Right ventricle myocardium inferior (tissue), 1 donor: ENCODE measurements at places on chromosomes 12 and 14. TPM values are rescaled to one million over a fixed set of nuclear protein-coding genes. Genes with fewer than 3 reads are reported as not detected.

- DNase-seq = no peak
Measured at GRCh38 chr12:93243689-93244513, 133.8 kb upstream of the NUDT4 start.

GRCh38 chr14:23548351-23549318 is 2.9 kb downstream of the ZFHX2 start:
- no peak for DNase-seq

DNA sequence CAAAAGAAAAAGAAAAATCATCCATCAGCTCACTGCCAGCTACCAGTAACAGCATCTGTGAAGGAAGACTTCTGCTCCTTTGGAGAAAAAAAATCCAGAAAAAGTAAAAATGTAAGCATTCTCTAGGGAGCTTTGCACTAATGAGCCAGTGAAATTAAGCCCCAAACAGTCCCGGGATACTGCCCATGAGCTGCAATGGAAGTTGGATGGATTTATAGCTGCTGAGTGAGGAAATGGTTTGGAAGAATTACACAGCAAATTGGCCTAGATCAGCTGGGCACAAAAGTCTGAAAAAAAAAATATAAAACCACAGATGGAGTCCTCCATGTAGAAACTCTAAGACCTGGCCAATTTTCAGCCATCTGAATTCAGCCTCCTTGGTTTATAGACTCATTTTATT is 462.9 kb upstream of the USP15 start:
- no peak for DNase-seq

DNA sequence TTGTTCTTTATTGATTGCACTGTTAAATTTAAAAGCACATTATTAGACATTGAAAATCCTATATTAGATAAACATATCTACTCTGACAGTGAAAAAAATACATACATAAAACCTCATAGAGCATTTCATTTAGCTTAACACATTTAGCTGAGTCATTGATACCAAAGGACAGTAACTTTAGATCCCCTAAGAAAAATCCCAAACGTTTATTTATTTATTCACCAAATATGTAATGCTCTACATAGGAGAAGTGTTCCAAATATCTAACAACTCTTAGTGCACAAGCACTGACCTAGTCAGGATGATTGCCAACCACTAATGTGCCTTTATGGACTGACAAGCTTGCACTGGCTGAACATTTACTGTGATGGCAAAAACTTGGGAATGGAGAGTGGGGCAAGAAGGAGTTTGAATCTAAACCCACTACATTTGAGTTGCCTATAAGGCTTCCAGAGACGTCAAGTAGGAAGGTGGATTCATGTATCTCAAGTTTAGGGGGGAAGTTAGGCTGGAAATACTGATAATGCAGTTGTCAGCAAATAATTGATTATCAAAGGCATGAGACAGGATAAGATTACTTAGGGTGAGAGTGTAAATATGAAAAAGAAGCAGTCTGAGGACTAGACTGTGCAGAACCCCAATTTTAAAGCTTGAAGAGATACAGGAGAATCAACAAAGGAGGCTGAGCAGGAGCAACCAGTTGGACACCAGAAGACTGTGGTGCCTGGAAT is 156.4 kb downstream of the PLCZ1 start:
- no peak for DNase-seq

DNA sequence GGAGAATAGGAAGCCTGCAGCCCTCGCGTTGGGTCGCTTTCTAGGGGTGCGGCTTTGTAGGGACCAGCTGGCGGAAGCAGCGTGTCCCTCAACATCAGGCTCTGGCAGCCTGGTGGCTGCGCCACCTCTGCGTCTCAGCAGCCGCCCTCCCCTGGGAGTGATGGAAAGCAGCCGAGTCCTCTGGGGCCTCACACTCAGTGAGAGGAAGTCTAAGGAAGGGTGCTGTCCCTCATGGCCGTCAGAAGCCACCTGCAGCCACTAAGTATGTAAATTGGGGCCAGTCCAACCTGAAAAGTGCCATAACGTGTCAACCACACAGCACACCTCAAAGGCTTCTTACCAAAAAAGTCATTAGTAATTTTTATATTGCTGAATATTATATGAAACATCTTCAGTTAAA is 80.3 kb downstream of the WDR20 start:
- no peak for DNase-seq

DNA sequence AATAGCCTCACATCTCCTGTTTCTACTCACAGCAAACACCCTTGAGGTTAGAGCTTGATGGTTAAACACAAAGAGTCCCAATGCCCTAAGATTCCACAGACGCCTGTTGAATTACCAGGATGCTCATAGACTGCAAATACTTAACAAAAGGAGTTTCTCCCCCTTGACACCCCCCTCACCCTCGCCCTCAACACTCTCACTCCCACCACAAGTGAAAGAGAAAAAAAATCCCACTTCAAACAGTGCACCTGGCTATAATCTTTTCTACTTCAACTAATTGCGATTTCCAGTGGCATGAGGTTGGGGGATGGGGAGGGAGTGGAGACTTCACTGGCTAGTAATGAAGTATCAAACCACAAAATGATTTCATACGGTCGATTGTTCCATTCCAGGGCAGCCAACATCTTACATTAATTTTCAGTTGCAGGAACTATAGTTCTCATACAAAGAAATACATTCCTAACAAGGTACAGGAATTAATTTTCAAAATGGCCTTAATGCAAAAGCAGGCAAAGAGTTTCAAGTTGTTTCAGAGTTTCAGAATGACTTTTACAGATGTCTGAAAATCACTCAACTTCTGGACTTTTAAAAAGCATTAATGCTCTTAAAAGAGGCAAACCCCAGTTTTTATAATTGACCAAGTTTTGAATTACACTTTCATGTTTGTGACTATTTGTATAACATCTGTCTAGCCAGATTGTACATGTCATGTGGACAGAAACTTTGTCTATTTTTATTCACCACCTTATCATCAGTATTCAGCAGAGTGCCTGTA is 390.7 kb downstream of the C12orf75 start:
- no peak for DNase-seq

- peak; percentile 40 for DNase-seq
Measured at GRCh38 chr12:21694660-21695059, 37.0 kb upstream of the LDHB start.

GRCh38 chr12:128830505-128830893 is 6.7 kb upstream of the SLC15A4 start:
- no peak for DNase-seq

DNA sequence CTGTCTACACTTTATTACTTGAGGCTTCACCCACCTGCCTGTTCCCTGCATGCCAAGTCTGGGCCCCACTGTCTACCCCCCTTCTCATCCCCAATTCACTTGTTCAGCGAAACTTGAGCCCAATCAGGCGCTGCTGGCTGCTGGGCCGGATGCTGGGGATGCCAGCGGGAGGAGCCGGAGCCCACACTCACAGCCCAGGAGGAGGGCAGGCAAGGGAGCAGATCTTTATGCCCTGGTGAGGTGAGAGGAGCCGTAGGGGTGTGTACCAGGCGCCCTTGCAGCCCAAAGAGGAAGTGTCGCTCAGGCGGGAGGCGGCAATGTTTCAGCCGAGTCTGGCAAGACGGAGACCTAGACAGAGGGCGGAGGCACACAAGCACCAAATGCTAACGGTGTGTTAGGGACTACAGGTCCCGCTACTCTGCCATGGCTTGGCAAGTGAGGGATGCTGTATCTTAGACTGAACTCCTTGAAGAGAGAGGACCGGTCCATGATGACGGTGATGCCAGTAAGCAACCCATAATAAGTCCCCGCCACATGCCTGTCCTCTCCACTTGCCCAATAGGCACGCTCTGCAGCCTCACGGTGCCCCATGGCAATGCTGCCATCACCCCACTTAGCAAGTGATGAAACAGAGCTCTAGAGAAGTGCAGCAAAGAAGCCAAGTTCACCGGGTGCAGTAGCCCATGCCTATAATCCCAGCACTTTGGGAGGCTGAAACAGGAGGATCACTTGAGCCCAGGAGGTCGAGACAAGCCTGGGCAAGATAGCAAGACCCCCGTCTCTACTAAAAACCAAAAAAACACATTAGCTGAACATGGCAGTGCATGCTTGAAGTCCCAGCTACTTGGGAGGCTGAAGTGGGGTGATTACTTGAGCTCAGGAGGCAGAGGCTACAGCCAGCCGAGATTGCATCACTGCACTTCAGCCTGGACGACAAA is 41.6 kb downstream of the LRRC74A start:
- DNase-seq = peak; percentile 86

- DNase-seq = no peak
Measured at GRCh38 chr12:112430929-112431328, 12.2 kb downstream of the PTPN11 start.

- DNase-seq = no peak
Measured at GRCh38 chr12:6452245-6452943, 552 bp downstream of the TAPBPL start.

DNA sequence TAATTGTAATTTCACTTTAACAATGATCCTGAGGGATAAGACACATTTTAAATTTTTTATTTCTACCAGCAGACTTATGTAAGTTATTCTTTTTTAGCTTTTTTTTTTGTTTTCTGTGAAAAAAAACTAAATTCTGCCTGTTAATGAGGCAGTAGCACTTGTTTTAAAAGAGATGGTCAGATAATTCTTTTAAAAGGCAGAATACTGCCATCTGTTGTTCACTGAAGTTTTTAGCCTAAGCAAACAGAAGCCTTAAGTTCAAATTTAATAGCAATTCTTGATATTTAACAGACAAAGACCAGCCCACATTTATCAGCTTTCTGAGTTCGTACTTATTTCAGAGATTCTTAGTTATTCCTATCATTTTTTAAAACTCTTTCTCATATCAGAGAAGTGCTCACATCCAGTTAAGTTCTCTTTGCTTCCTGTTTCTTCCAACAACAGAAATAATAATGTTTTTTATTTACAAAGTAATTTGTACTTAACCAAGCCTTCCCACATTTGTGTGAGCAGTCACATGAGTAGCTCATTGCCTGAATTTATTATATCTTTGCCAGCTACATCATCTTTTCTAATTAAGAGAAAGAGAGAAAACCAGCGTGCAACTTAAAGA is 93.4 kb upstream of the SLCO1C1 start:
- DNase-seq = no peak

DNA sequence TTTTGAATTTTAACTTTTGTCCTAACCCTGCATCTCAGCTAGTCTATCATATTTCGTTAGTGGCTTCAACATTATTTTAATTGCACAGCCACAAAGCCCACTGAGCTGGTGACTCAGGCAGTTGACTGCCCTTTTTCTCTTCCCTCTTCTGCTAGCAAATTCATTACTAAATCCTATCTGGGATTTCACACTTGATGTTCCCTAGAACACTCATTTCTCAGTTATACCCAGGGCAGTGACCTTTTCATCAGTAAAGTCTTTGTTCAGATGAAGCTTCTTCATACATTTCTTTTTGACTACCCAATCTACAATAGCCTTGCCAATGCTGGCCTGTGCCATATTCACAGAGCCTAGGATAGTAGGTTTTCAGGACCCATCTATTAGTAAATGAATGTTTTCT is 107.0 kb downstream of the ATXN7L3B start:
- no peak for DNase-seq

- DNase-seq = no peak
Measured at GRCh38 chr14:32611752-32612151, 282.7 kb downstream of the AKAP6 start.

DNA sequence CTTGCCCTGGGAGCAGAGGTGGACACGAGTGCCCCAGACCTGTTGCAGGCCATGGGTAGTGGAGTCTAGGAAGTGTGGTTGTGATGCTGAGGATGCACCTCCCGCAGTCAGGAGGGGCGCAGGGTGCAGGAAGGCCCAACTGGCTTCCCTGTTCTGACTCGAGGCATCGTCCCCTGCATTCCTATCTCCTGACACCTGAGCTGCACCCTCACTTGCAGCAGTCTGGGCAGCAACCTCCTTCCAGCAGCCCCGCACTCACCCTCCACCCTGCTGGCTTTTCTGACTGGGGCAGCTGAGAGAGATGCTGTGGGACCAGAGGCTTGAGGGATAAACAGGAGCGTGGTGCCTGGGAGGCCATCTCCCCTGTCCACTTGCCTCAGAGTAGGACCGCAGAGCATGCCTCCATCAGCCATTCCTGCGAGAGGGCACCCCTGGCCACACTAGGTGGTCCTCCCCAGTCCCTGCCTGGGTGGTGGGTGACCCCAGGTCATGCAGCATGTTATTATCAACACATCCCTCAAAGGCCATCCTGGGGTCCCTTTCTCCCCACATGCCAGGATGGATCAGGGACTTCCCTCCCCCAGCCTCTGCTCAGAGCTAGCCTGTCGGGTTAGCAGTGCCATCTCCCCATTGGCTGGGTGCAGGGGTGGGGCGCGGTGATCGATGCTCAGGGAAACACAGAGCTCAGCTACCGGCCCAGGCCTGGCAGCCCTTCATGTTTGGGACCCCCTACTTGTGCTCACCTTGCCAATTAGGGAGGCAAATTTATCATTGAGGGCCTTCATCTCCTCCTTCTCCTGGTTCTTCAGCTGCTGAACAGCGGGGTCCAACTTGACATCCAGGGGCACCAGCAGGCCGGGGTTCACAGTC is 719 bp downstream of the KRT80 start:
- DNase-seq = no peak

DNA sequence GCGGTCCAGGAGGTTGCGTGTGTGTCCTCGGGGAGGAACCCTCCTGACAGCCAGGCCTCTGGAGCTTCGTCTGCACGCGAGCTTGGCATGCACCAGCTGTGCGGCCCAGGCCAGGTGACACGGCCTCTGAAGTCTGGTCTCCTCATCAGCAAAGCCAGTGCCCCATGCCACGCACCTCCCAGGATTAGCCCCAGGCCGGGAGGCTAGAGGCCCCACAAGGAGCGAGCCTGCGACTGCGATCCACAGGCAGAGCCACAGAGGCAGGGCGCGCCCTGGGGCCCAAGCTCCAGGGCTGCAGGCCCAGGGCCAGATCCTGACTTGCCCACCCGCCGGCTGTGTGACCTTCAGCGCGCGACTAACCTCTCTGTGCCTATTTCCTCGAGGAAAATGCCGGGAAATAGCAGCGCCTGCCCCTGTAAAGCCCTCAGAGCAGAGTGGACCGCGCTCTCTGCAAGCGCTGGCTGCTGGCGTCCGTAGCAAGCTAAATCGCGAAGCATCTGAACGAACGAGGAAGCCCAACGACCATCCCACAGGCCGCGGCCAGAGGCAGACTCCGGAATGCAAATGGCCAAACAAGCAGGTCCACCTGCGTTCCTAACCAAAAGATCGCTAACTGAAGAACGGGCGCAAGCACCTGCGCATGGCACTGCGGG is 492 bp upstream of the BTBD6 start:
- DNase-seq = peak; percentile 61

SLC17A8 gene
- total RNA-seq = not detected

BICDL1 gene
- total RNA-seq = 0.87 TPM

DNAJC22 gene
- total RNA-seq = not detected

SAMD15 gene
- total RNA-seq = 0.08 TPM

TAS2R7 gene
- total RNA-seq = not detected
